H1 (cell line): ENCODE measurements at places on chromosomes 4 and X. TPM values are rescaled to one million over a fixed set of nuclear protein-coding genes. Genes with fewer than 3 reads are reported as not detected.

The DNAAF6 gene
- total RNA-seq = not detected in 2 replicates

The DCAF8L2 gene
- not detected in 2 replicates for total RNA-seq

The DDX53 gene
- total RNA-seq = not detected in 2 replicates

The CLNK gene
- not detected in 2 replicates for total RNA-seq

The DMP1 gene
- total RNA-seq = 0.17 TPM in 1 of 2 replicates, not detected in the other

The UCP1 gene
- 0.20 and 0.29 TPM in 2 replicates for total RNA-seq

The ADGRA3 gene
- total RNA-seq = 58.2 and 63.0 TPM in 2 replicates

The SMARCA5 gene
- 107 and 112 TPM in 2 replicates for total RNA-seq

The SSX2B gene
- total RNA-seq = not detected in 2 replicates

The JCHAIN gene
- not detected in 2 replicates for total RNA-seq

The MAP3K15 gene
- total RNA-seq = 2.1 and 2.4 TPM in 2 replicates

- H3K4me1 ChIP-seq = no peaks in the 10 kb centered on the region
- no peak for DNase-seq
- H3K27ac ChIP-seq = no peak overlapping the region
- no peaks in the 10 kb centered on the region for H3K27me3 ChIP-seq
- no peak overlapping the region for H3K4me3 ChIP-seq
- H3K36me3 ChIP-seq = no peaks in the 10 kb centered on the region
Measured at GRCh38 chr4:122688529-122689140, 43.9 kb upstream of the BBS12 start.

- no peak overlapping the region for H3K4me3 ChIP-seq
- no peaks in the 10 kb centered on the region for H3K36me3 ChIP-seq
- H3K27ac ChIP-seq = no peak overlapping the region
- H3K4me1 ChIP-seq = peaks cover 11% of the 10 kb centered on the region; the same call in 1 of the 2 replicates
Measured at GRCh38 chr4:153453402-153453801, 12.8 kb upstream of the TMEM131L start.

DNA sequence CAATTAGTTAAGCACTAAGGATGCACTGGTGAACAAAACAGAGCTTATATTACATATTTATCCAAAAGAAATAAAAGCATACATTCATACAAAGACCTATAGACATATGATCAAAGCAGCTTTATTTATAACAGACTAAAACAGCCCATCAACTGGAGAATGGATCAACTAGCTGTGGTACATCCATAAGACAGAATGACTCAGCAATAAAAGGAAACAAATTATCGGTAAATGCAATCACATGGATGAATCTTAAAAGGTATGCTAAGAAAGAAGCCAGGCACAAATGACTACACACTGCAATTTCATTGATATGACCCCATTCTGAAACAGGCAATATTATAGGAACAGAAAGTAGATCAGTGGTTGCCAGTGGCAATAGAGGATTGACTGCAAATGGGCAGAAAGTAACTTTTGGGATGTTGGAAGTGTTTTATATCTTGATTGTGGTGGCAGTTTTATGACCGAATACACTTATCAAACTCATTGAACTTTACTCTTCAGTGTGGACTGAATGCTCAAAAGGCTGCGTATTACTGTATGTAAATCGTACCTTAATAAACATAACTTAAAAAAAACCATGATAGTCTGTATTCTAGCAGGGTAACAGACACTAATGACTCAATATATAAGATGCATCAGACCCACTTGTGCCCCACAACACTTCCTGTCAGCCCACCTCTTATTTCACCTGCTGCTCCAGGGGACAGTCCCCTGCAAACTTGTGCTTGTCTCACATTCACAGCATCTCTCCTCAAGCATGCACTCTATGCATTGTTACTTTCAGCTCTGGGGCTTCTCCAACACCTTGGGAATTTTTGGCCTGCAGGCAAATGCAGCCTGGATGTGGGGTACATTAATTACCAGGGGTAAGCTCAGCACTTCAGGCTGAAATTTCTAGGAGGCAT lies 59.1 kb downstream of the MID1IP1 start:
- H3K27ac ChIP-seq = no peak overlapping the region
- no peak for DNase-seq
- no peak overlapping the region for H3K4me3 ChIP-seq
- H3K4me1 ChIP-seq = no peaks in the 10 kb centered on the region
- no peaks in the 10 kb centered on the region for H3K27me3 ChIP-seq

- H3K36me3 ChIP-seq = no peaks in the 10 kb centered on the region
- H3K27ac ChIP-seq = no peak overlapping the region
- no peak overlapping the region for H3K4me3 ChIP-seq
- no peaks in the 10 kb centered on the region for H3K4me1 ChIP-seq
- no peak for DNase-seq
Measured at GRCh38 chr4:26049447-26049846, 135.4 kb downstream of the SMIM20 start.

DNA sequence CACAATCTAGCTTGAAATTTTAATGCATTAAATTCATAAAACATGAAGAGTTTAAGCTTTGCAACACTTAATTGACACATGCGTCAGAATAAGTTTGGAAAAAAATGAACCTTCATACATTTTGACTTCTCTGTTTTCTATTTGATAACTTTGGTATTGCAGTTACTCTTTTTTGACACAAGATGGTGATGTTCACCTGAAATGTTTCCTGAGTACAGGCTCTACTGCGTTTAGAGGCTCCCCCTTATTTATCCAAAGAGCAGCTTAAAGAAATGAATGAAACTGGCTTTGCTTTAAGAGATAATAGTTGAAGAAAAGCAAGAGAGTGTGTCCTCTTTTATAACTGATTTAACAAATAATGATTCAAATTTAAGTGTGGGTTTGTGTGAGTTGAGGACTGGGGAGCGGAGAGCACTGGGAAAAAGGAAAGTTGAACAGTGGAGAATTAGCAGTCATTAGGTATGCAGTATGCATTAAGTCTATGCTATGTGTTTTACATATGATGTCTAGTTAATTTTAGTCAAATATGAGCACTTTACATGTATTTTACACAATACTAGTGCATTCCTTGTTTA lies 180.6 kb upstream of the NUDT6 start:
- H3K27ac ChIP-seq = no peak overlapping the region
- no peaks in the 10 kb centered on the region for H3K27me3 ChIP-seq
- no peak for DNase-seq
- H3K4me1 ChIP-seq = no peaks in the 10 kb centered on the region
- no peak overlapping the region for H3K4me3 ChIP-seq

DNA sequence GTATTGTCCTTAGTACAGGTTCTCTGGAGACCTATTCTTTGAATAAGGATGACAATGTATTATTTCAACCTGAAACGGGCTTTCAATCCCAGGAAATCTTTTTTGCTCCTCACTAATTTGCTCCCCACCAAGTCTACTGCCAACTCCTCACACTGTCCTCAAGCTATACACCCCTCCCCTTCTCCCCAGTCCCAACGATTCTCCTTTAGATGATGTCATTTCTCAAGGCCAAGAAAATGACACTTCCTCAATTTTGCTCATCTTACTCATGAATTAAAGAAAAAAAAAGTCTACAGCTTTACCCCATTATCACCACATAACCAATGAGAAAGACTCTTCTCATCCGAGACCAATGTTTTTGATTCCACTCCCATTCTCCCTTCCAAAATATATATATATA lies 20.6 kb downstream of the AP1S2 start:
- no peaks in the 10 kb centered on the region for H3K27me3 ChIP-seq
- no peak overlapping the region for H3K27ac ChIP-seq
- no peak overlapping the region for H3K4me3 ChIP-seq

DNA sequence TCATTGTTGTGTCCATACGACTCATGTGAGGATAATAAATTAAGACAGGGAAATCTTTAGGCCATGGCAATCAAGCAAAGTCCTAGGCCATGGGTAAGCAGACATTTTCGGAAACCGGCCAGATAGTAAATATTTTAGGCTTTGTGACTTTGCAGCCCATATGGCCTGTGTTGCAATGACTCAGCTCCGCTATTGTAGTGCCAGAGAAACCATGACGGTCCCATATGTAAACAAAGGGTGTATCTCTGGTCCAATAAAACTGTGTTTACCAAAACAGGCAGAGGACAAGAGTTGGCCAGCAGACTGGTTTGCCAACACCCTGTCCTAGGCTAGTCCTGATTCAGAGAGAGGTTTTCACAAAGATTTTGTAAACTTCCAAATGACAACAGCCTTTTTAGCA lies 5.0 kb downstream of the FAM114A1 start:
- H3K27me3 ChIP-seq = peaks cover 4% of the 10 kb centered on the region; the same call in 1 of the 2 replicates
- H3K4me3 ChIP-seq = no peak overlapping the region
- H3K4me1 ChIP-seq = peaks cover 5% of the 10 kb centered on the region
- H3K27ac ChIP-seq = no peak overlapping the region
- H3K36me3 ChIP-seq = no peaks in the 10 kb centered on the region

DNA sequence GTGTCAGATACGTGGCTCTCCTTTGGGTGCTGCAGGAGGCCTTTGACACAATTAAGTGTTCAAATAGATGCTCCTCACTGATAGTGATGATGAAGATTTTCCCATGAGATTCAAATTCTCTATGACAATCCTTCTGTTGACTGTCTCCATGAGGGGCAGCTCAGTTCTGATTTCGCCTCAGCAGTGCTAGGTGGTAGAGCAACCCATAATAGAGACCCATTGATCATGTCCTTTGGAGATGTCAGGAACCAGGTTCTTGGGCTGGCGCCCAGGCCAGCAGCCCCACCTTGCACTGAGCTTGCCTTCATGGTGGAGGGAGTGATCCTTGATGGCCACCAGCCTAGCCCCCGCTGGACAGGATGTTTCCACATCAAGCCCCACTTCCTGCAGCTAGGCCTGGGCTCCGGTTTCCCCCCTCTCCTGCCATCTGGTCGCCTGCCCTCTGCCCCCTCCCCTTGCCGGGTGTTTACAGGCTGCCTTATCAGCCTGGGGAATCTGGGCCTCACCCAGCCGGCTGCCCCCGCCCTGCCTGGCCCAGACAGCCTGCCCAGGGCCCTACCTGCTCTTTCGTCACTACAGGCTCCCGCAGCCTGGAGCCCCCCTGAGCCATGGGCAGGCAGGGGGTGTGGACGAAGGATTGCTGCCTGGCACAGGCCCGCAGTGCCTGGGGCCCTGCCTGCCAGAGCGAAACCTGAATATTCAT lies 12.6 kb downstream of the ELF4 start:
- H3K4me1 ChIP-seq = no peaks in the 10 kb centered on the region
- H3K27ac ChIP-seq = no peak overlapping the region
- H3K36me3 ChIP-seq = no peaks in the 10 kb centered on the region
- no peak overlapping the region for H3K4me3 ChIP-seq

- no peaks in the 10 kb centered on the region for H3K27me3 ChIP-seq
- no peak for DNase-seq
- no peak overlapping the region for H3K27ac ChIP-seq
- no peaks in the 10 kb centered on the region for H3K4me1 ChIP-seq
- peaks cover 4% of the 10 kb centered on the region; the same call in 1 of the 2 replicates for H3K36me3 ChIP-seq
Measured at GRCh38 chrX:48548871-48549270, 9.4 kb downstream of the TBC1D25 start.

GRCh38 chrX:7059214-7059838 lies 88.2 kb upstream of the STS start:
- H3K27ac ChIP-seq = no peak overlapping the region
- H3K36me3 ChIP-seq = no peaks in the 10 kb centered on the region
- no peaks in the 10 kb centered on the region for H3K27me3 ChIP-seq
- no peak overlapping the region for H3K4me3 ChIP-seq

GRCh38 chr4:181688432-181688831 lies 554.8 kb upstream of the TENM3 start:
- no peaks in the 10 kb centered on the region; the same call in 1 of the 2 replicates for H3K4me1 ChIP-seq
- no peaks in the 10 kb centered on the region for H3K36me3 ChIP-seq
- H3K27me3 ChIP-seq = no peaks in the 10 kb centered on the region
- H3K4me3 ChIP-seq = no peak overlapping the region
- no peak overlapping the region for H3K27ac ChIP-seq

GRCh38 chr4:67749286-67749685 lies 4.9 kb downstream of the GNRHR start:
- H3K4me1 ChIP-seq = no peaks in the 10 kb centered on the region
- no peak overlapping the region for H3K4me3 ChIP-seq
- H3K36me3 ChIP-seq = no peaks in the 10 kb centered on the region
- no peak overlapping the region for H3K27ac ChIP-seq
- no peak for DNase-seq

- DNase-seq = peak; percentile 86
- peak overlapping the region; percentile 70; the same call in 1 of the 2 replicates for H3K27ac ChIP-seq
- peak overlapping the region; percentile 59 for H3K4me3 ChIP-seq
- H3K36me3 ChIP-seq = no peaks in the 10 kb centered on the region
- H3K27me3 ChIP-seq = no peaks in the 10 kb centered on the region
Measured at GRCh38 chrX:149939655-149939904, 1.3 kb upstream of the EOLA2 start.

DNA sequence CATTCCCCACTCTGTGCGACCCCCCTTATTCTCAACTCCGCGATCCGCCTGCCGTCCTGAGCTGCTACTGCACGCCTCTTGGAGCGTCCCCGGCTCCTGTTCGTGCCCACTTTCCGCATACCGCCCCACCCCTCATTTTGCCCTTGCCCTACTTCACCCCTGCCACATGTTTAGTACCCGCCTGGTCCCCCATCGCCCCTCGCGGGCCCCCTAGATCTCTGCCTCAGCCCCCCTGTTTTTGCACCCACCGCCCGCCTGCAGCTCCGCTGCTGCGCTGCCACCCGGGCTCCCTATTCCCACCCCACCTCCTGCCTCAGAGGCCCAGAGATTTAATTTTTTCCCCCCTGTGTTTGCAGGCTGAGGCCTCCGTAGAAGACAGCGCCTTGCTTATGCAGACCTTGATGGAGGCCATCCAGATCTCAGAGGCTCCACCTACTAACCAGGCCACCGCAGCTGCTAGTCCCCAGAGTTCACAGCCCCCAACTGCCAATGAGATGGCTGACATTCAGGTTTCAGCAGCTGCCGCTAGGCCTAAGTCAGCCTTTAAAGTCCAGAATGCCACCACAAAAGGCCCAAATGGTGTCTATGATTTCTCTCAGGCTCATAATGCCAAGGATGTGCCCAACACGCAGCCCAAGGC lies 1.4 kb downstream of the MAGED1 start:
- no peak overlapping the region for H3K27ac ChIP-seq
- DNase-seq = peak; percentile 44
- peaks cover 3% of the 10 kb centered on the region; the same call in 1 of the 2 replicates for H3K4me1 ChIP-seq
- H3K4me3 ChIP-seq = peak overlapping the region; percentile 67

- no peak overlapping the region for H3K4me3 ChIP-seq
- H3K4me1 ChIP-seq = no peaks in the 10 kb centered on the region
- H3K27ac ChIP-seq = no peak overlapping the region
- no peaks in the 10 kb centered on the region for H3K27me3 ChIP-seq
- H3K36me3 ChIP-seq = no peaks in the 10 kb centered on the region
- DNase-seq = no peak
Measured at GRCh38 chr4:21716531-21716930, 232.0 kb downstream of the KCNIP4 start.

- H3K27ac ChIP-seq = no peak overlapping the region
- DNase-seq = no peak
- H3K36me3 ChIP-seq = no peaks in the 10 kb centered on the region
- H3K4me3 ChIP-seq = no peak overlapping the region
- H3K4me1 ChIP-seq = no peaks in the 10 kb centered on the region
Measured at GRCh38 chr4:98474408-98474844, 184.0 kb downstream of the TSPAN5 start.

DNA sequence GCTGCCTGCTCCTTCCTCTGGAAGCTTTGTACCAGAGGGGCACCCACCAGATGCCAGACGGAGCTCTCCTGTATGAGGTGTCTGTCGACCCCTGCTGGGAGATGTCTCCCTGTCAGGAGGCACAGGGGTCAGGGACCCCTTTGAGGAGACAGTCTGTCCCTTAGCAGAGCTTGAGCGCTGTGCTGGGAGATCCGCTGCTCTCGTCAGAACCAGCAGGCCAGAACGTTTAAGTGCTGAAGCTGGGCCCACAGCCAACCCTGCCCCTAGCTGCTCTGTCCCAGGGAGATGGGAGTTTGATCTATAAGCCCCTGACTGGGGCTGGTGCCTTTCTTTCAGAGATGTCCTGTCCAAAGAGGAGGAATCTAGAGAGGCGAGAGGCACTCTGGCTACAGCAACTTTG lies 260.3 kb upstream of the GPRIN3 start:
- H3K4me1 ChIP-seq = no peaks in the 10 kb centered on the region
- no peak overlapping the region for H3K4me3 ChIP-seq
- H3K27ac ChIP-seq = no peak overlapping the region
- no peaks in the 10 kb centered on the region for H3K36me3 ChIP-seq
